ENCODE measurements at places on chromosomes 4 and X.

- DNase-seq = no peak
Measured at GRCh38 chr4:90542216-90542615, 415.0 kb downstream of the CCSER1 start.

DNA sequence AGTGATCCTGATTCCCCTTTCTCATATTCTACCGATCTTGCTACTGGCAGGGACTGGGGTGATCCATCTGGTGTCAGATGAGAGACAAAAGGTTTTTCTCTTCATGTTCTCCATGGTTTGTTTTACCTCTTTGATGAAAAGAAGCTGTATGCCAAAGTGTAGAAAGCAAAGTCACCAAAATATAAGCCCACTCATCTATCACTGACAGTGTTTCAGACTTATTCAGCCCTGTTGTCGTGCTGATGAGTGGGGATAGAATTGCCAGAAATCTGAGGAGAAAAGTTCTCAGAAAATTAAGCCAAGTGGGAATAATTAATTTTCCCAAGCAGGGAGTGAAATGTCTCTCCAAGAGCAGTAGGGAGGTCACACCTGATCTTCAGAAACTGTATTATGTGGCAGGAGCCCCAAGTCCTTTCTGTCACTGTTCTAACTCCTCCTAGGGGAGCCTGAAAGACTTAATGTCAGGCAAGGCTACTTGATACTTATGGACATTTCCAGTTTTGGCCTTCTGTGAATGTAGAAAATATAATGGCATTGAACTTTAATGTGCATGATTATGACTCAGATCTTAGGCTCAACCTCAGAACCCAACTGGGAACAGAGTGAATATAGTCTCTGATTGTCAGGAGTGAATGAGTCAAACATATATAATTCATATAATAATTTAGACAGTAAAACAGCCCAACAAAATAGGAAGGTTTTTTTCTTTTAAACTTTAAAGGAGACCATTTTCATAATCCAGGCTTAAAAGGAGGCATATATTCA, 298.1 kb downstream of the ANKRD50 start:
- DNase-seq = no peak

GRCh38 chr4:131613824-131614216, 1535.3 kb upstream of the PCDH10 start:
- no peak for DNase-seq

GRCh38 chr4:152104901-152105357, 344.1 kb upstream of the GATB start:
- DNase-seq = no peak

DNA sequence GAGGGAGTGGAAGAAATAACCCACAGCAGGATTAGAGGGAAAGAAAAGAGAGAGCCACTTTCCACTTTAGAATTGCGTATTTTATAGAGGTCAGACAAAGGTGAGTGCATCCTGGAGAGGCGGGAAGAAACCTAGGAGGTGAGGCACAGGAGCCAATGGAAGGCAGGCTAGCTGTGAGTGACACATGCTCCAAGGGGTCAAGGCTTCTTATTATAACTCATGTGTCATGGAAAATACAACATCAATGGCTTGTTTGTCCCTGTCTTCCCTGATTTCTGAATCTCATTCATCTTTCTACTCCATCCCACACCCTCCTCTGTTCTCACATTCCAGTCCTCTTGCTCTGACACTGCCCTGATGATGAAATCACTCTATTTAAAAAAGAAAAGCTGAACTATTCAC, 14.4 kb downstream of the ANXA3 start:
- DNase-seq = no peak

- DNase-seq = no peak
Measured at GRCh38 chr4:10662937-10663336, 21.6 kb downstream of the CLNK start.

GRCh38 chr4:70183168-70183939, 12.2 kb upstream of the ODAM start:
- peak; percentile 2 for DNase-seq

- DNase-seq = no peak
Measured at GRCh38 chr4:107531927-107532326, 188.1 kb downstream of the PAPSS1 start.

- DNase-seq = no peak
Measured at GRCh38 chr4:94660614-94661013, 97.1 kb upstream of the BMPR1B start.

DNA sequence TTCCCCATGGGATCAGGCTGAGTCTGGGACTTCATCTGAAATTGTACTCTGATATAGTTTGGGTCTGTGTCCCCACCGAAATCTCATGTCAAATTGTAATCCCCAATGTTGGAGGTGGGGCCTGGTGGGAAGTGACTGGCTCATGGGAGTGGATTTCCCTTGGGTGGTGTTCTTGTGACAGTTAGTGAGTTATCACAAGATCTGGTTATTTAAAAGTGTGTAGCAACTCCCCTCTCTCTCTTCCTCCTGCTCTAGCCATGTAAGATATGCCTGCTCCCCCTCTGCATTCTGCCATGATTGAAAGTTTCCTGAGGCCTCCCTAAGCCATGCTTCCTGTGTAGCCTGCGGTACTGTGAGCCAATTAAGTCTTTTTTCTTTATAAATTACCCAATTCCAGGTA, 61.0 kb downstream of the RASGEF1B start:
- no peak for DNase-seq

- no peak for DNase-seq
Measured at GRCh38 chr4:182924497-182924896, 7.3 kb upstream of the DCTD start.

DNA sequence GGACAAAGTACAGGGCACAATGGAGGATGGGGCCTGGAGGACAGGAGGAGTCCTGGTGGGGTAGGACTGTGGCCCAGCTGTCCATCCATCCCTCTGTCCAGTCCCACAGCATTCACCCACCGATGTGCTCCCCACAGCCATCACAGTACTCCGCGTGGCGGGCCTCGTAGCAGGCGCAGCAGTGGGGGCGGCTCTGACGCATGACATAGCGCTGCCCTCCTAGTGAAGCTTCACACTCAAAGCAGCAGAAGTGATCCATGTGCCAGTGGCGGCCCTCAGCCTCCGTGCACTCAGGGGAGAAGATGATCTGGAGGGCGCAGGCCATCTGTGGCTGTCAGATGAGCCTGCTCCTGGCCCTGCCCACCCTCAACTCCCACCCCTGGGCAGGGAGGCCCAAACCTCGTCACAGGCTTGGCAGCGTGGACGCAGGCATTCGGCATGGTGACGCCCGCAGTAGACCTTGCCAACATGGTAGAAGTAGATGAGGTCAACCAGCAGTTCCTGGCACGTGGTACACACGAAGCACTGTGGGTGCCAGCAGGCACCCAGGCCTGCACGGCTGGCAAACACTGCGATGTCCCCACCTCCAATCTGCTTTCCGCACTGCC, 6.3 kb downstream of the PLP2 start:
- no peak for DNase-seq

GRCh38 chr4:133713340-133713739, 488.2 kb downstream of the PABPC4L start:
- DNase-seq = no peak

DNA sequence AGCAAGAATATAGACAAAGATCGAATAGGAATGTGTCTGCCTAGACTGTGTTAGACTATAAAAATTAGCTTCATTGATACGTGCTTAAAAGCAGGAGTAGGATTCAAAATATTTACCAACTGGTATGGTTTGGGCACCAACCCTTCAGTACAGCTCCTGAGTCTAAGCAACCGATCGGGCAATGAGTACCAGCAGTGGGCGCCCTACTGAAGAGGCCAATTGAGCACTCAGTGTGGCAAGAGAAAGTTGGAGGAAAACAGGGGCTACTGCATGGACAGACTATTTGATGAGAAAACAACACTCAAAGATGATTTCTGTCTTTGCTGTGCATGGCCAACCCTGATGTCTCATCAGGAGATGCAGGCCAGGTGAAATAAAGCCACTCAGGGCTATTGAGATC, 176.0 kb upstream of the NWD2 start:
- DNase-seq = no peak

DNA sequence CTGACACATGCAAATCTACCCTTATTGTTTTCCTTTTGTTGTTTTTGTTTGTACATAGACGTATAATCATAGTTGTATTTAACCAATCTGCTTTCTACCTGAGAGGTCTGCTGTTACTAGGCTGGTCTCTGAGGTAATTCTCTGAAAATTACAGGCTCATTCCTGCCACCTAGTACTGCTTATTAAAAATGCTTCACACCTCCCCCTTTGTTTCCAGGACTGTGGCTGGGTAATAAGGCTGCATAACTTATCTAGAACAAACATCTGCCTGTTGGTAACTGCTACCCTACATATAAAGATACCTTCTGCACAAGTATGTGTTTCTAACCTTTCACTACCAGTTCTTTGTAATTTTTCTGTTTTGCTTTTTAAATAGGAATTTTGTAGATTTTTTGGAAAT, 34.2 kb downstream of the COX7B2 start:
- no peak for DNase-seq

DNA sequence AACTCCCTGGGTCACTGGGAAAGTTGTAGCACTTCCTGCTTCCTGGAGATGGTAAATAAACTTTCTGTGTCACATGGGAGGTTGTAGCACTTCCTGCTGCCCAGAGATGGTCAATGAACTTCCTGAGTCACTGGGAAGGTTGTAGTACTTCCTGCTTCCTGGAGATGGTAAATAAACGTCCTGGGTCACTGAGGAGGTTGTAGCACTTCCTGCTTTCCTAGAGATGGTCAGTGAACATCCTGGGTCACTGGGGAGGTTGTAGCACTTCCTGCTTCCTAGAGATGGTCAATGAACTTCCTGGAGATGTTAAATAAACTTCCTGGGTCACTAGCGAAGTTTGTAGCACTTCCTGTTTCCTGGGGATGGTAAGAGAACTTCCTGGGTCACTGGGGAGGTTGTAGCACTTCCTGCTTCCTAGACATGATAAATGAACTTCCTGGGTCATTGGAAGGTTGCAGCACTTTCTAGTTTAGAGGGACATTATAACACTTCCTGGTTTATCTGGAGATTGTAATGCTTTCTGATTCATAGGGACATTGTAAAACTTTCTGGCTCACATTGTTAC, 62.3 kb upstream of the CD99 start:
- DNase-seq = no peak
